Thymus (tissue), 14 donors: ENCODE measurements at places on chromosomes 4 and X. TPM values are rescaled to one million over a fixed set of nuclear protein-coding genes. Genes with fewer than 3 reads are reported as not detected.
A peak's percentile ranks its signal among the peaks of the same experiment; 100 is the strongest.

DNA sequence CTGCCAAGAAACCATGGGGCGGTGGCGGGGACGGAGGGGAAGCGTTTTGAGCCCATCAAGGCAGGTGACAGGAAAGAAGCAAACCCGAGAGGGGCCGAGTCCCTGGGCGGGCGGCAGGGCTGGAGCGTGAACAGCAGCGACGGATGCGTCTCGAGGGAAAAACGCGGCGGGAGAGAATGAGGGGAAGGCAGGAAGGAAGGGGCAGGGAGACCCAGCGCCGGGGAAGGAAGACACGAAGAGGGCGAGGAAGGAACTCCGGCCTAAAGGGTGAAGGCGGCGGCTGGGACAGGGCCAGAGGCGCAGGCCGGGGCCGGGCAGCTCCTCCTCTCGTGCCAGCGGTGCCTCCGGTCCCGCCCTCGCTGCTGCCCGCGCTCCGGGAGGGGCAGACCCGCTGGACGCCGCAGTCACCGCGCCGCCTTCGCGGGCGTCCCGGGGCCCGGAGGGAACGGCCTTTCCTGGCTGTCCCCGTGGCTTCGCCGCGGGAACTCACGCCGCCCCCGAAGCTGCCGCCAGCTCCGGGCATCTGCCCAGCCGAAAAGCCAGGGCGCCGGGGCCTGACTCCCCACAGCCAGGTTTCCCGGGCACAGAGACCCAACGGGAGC, 751 bp upstream of the RGS12 start:
- H3K36me3 ChIP-seq, result no peaks in the 10 kb centered on the region
- no peak for DNase-seq
- H3K27me3 ChIP-seq, result peaks cover 88% of the 10 kb centered on the region
- peak overlapping the region; percentile 65 for H3K4me3 ChIP-seq
- peaks cover 20% of the 10 kb centered on the region for H3K4me1 ChIP-seq
- H3K27ac ChIP-seq, result peak overlapping the region; percentile 32

GRCh38 chr4:148831945-148832344, 389.7 kb upstream of the NR3C2 start:
- DNase-seq, result no peak
- H3K4me3 ChIP-seq, result no peak overlapping the region
- H3K27me3 ChIP-seq, result no peaks in the 10 kb centered on the region
- no peaks in the 10 kb centered on the region for H3K4me1 ChIP-seq

DNA sequence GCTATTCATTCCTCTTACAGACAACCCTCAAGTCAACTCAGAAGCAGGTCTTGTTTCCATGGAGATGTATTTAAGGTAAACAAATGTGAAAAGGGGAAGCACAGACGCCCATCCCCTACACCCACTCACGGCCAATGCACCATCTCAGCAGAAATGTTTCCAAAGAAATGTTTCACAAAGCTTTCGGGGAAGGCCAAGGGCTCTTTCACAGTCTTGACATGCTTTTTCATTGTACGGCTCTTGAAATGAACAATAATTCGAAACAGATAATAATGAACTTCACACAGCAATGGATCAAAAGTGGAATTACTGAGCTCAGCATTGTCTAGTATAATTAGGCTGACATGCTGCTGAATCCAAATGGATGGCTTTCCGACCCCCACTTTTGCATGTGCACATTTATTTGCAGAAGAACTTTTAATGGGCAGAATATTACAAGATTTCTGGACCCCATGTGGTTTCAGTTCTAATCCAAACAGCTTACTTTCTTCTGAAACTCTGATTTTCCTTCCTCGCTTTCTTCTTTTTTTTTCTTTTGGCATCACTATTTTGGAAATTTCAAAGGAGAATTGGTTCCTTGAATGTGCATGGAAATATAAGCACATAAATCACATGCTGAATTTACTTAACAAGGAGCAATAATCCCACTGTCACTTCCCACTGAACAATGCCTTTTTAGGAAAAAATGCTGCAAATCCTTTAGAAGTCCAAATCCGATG, 160.9 kb downstream of the SMIM20 start:
- H3K27ac ChIP-seq, result peak overlapping the region; percentile 7
- H3K4me3 ChIP-seq, result no peak overlapping the region
- no peaks in the 10 kb centered on the region for H3K27me3 ChIP-seq
- H3K36me3 ChIP-seq, result no peaks in the 10 kb centered on the region
- DNase-seq, result peak; percentile 33

Gene OTUD6A
- not detected for total RNA-seq

Gene EGF
- 0.19 TPM for total RNA-seq

Gene GK
- total RNA-seq, result 6.2 TPM

Gene BANK1
- total RNA-seq, result 1.7 TPM

GRCh38 chr4:95533254-95533653, 15.5 kb downstream of the UNC5C start:
- no peaks in the 10 kb centered on the region for H3K4me1 ChIP-seq
- no peak for DNase-seq
- no peak overlapping the region for H3K27ac ChIP-seq
- H3K4me3 ChIP-seq, result no peak overlapping the region
- no peaks in the 10 kb centered on the region for H3K27me3 ChIP-seq

Gene ATOH1
- total RNA-seq, result under 0.01 TPM

- no peak for DNase-seq
- no peak overlapping the region for H3K4me3 ChIP-seq
- no peaks in the 10 kb centered on the region for H3K4me1 ChIP-seq
- H3K27ac ChIP-seq, result no peak overlapping the region
- H3K36me3 ChIP-seq, result no peaks in the 10 kb centered on the region
- H3K27me3 ChIP-seq, result no peaks in the 10 kb centered on the region
Observed at GRCh38 chr4:100087743-100088142, 102.5 kb downstream of the DDIT4L start.

GRCh38 chr4:113973345-113973744, 6.1 kb downstream of the ARSJ start:
- H3K27me3 ChIP-seq, result peaks cover 11% of the 10 kb centered on the region
- H3K4me3 ChIP-seq, result no peak overlapping the region
- no peaks in the 10 kb centered on the region for H3K36me3 ChIP-seq
- DNase-seq, result no peak
- no peaks in the 10 kb centered on the region for H3K4me1 ChIP-seq

DNA sequence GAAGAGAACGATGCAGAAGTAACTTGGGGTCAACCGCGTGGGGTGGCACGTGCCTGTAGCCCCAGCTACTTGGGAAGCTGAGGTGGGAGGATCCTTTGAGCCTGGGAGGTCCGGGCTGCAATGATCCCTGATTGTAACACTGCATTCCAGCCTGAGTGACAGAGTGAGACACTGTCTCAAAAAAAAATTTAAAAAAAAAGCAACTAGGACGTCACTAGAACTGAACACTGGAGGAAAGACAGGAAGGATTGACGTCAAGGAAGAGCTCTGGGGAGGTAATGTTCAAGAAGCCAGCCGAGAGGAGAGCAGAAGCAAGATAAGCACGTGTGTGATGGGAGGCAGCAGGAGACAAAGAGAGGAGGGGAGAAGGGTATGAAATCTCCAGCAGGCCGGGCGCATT, 28.7 kb downstream of the S100G start:
- H3K4me3 ChIP-seq, result no peak overlapping the region
- H3K36me3 ChIP-seq, result peaks cover 4% of the 10 kb centered on the region
- no peaks in the 10 kb centered on the region for H3K27me3 ChIP-seq
- H3K4me1 ChIP-seq, result no peaks in the 10 kb centered on the region
- no peak overlapping the region for H3K27ac ChIP-seq
- DNase-seq, result no peak

Gene DCAF12L1
- 0.47 TPM for total RNA-seq

DNA sequence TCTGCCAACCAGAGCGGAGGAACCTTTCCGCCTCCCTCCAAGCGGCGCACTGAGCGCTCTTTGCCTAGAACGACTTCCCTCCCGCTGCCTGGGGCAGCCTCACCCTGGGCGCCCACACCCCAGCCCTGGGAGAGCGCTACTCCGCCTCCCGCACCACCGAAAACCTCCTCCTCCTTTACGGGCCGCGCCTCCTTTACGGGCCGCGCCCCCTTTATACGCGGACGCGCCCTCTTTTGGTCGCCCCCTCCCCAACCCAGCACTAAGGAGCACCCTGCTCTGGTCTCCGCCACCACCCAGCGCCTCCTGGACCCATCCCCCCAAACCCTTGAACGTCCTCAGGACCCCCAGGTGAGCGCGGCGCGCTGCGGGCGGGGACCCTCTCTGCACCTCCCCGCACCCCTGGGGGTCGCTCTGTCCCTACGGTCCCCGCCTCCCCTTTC, 586 bp upstream of the NSG1 start:
- H3K4me1 ChIP-seq, result peaks cover 12% of the 10 kb centered on the region
- H3K4me3 ChIP-seq, result no peak overlapping the region
- DNase-seq, result no peak
- H3K27me3 ChIP-seq, result peaks cover 24% of the 10 kb centered on the region

Gene FMR1NB
- 0.05 TPM for total RNA-seq

Gene NOCT
- 5.5 TPM for total RNA-seq

DNA sequence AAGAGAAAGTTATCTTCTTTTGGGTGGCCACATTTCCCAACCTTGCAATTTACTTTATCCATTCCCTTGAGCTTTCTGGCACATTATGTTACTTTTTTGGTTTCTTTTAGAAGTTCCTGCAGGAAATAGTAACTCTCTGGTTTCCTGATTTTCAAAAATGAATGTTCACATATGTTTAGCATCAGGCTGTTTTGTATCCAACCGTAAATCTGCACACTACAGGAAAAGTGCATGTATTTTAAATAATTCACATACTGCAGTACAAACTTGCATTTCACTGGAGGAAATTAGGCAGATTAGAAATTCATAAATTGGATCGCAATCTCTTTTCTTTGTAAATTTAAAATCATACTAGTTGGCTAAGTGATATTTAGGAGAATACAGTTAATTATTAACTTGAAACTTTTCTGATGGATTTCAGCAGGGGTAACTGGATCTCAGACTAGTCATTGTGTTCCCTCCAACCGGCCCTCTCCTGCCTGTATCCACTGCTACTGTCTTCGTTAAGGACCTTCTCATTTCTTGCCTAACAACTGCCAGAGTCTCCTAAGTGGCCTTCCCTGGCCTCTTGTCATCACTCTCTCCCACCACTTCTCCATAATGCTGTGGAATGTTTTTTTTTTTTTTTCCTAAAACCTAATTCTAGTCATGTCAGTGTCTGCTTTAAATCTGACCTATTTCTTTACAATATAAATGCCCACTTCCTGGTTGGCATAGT, 137.2 kb downstream of the UNC5C start:
- no peaks in the 10 kb centered on the region for H3K4me1 ChIP-seq
- no peaks in the 10 kb centered on the region for H3K27me3 ChIP-seq
- H3K4me3 ChIP-seq, result no peak overlapping the region
- DNase-seq, result no peak
- no peak overlapping the region for H3K27ac ChIP-seq
